Stimulated activated naive CD8-positive, alpha-beta T cell treated with anti-CD3 and anti-CD28 coated beads, Interleukin-15, Interleukin-2, amounts not matched to agents 100 U/mL and 50 U/mL, for 24 hours (primary cell): ENCODE measurements at places on chromosomes 2 and 18.

DNA sequence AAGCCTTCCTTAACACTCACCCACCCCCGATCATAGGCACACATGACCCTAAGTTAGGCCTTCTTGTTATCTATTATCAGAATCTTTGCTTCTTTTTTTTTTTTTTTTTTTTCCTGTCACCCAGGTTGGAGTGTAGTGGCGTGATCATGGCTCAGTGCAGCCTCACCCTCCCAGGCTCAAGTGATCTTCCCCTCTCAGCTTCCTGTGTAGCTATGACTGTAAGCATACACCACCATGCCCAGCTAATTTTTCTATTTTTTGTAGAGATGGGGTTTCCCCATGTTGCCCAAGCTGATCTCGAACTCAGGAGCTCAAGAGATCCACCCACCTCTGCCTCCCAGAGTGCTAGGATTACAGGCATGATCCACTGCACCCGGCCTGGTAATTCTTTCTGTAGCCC lies 328.7 kb downstream of the NR4A2 start:
- no peak for DNase-seq

DNA sequence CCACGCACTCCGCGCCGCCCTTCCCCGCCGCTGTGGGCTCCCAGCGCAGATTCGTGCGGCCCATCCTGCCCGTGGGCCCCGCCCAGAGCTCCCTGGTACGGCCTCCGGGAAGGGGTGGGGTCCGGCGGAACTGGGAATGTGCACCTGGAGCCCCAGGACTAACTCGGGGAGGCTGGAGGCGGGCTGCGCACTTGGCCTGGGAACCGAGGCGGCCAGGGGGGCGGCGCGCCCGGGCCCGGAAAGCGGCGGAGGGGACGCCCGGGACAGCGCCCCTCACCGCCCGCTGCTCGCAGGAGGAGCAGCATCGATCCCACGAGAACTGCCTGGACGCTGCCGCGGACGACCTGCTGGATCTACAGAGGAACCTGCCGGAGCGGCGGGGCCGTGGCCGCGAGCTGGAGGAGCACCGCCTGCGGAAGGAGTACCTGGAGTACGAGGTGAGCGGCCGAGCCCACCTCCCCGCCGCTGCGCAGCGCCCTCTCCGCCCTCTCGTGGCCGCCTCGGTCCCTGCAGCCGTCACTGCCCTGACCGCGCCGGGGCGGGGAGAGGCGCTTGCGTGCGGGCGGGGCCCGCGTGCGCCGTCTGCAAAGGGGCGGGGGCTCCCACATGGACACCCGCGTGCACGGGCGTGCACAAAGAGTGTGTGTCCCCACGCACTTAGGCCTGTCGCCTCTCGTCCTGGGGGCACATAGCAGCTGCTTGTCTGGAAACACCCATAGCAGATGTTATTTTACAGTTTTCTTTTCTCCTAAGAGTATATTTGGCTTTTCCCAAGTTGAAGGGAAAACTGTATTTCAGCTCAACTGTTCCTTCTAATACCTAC lies 25.2 kb downstream of the PSD4 start:
- peak; percentile 89 for DNase-seq

- no peak for DNase-seq
Measured at GRCh38 chr2:19754907-19755306, 146.9 kb downstream of the TTC32 start.

DNA sequence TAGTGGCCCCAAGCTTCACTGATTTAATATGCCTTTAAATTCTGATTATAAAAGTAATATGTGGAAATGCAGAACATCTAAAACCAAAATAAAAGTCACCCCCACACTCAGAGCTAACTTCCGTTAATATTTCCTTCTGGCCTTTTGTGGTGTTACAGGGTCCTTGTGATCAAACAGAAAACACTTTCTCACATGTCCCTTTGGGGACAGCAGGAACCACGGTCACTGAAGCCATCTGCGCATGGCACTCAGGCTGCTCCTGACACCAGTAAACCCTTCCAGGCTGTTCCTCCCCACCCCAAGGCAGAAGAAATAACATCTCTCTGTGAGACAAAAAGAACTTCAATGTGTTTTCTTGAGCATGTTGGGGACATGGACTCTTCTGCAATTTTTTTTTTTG lies 25.1 kb upstream of the GPR17 start:
- no peak for DNase-seq

DNA sequence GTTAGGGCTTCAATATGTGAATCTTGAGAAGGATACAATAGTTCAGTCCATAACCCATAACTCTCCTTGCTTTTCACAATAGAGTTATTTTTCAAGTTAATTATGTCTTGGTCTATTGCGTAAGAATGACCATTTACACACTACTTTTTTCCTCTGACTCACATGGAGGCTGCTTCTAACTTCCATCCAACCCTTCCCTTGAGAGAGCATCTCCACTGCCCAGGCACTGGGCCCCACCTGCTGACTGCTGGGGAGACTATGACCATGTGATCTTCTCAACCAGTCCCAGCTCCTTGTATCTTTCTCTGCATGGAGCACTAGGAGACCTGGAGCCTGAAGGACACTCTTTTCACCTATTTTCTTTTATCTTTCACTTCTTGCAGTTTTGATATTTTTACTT lies 251.5 kb downstream of the GPD2 start:
- no peak for DNase-seq

GRCh38 chr2:240286596-240286995 lies 146.1 kb upstream of the OTOS start:
- DNase-seq = no peak

GRCh38 chr2:168064011-168064998 lies 183.1 kb downstream of the STK39 start:
- DNase-seq = no peak

DNA sequence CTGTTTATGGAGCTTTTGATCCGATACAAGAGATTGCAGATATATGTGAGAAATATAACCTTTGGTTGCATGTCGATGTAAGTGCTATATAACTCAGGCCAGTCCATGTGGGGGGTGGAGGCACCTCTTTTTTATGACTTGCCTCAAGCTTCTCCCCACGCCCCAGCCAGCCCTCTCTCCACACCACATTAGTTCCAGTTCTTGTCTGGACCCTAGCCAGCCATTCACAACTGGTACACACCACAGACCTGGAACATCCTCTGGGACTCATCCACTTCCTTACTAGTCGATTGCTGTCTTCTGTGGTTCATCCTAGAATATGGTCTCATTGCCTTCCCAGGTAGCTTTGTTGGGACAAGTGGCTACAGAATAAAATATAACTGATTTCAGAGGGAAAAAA lies 31.0 kb downstream of the GAD1 start:
- DNase-seq = no peak

DNA sequence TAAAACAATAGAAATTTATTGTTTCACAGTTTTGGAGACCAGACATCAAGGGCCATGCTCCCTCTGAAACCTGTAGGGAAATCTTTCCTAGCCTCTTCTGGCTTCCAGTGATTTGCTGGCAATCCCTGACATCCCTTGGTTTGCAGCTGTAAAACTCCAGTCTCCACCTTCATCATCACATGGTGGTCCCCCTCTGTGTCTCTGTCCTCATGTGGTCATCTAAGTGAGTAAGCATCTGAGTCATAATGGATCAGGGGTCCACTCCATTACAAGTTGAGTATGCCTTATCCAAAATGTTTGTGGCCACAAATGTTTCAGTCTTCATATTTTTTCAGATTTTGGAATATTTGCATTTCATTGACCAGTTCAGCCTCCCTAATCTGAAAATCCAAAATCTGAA lies 5.6 kb upstream of the SGPP2 start:
- no peak for DNase-seq

- no peak for DNase-seq
Measured at GRCh38 chr18:25805939-25806338, 284.5 kb downstream of the SS18 start.

- DNase-seq = no peak
Measured at GRCh38 chr2:193869564-193869963, 1674.8 kb upstream of the TMEFF2 start.
